ENCODE measurements at places on chromosomes 7 and 10.

DNA sequence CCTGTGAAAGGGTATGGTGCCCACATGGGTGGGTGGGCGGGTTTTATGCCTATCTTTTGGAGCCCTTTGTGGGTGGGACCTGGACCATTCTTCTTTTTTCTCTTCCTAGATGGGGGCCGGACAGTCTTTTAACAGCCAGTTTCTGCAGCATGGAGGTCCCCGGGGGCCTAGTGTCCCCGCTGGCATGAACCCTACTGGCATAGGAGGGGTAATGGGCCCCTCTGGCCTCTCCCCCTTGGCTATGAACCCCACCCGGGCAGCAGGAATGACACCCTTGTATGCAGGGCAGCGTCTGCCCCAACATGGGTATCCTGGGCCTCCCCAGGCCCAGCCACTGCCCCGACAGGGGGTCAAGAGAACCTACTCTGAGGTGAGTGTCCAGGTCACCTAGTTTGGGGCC is 9.1 kb downstream of the ZMIZ2 start:
- DNase-seq, result no peak

GRCh38 chr10:66837990-66838389 is 87.8 kb upstream of the LRRTM3 start:
- DNase-seq, result no peak

- peak; percentile 8 for DNase-seq
These were observed 58.5 kb upstream of the AHR start for GRCh38 chr7:17239683-17240521.

GRCh38 chr10:98458809-98459784 is 12.4 kb upstream of the HPS1 start:
- DNase-seq, result no peak

GRCh38 chr10:30833628-30833970 is 198.1 kb downstream of the ZNF438 start:
- no peak for DNase-seq

DNA sequence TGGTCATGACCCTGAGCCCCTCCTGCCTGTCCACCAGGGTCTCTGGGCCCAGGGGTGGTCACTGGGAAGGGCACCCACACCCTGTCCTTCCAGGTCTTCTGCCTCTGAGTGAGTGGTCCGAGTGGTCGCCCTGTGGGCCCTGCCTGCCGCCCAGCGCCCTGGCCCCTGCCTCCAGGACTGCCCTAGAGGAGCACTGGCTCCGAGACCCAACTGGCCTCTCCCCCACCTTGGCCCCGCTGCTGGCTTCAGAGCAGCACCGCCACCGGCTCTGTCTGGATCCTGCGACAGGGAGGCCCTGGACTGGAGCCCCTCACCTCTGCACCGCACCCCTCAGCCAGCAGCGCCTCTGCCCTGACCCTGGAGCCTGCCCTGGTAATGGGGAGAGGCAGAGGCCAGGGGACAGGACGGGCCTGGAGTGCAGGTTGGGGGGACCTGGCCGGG is 13.9 kb upstream of the ZNF862 start:
- DNase-seq, result no peak

DNA sequence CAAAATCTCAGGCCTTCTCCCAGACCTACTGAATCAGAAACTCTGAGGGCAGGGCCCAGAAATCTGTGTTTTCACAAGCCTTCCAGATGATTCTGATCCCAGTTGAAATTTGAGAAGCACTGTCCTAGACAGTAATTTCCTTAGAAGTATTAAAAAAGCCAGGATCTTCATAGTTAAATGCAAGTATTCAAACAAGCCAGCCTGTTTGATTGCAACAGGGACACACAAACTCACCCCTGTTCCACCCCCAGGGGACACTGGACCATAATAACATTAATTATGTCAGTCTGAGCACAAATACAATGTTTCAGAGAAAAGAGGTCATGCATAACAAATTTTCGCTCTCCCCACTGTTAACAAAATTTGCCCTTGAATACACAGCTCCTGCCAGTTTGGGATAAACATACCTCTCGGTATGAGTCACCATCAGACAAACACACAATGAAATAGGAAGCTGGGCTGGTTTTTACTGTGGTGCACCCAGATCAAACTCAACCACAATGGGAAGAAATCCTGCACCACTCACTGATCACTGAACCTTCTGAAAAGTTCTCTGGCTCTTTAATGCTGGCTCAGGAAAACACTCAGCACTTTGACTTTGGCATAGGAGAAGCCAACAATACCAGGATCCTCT is 34.3 kb downstream of the ABLIM1 start:
- no peak for DNase-seq

- no peak for DNase-seq
These were observed 65.2 kb upstream of the TM9SF3 start for GRCh38 chr10:96651998-96652431.

DNA sequence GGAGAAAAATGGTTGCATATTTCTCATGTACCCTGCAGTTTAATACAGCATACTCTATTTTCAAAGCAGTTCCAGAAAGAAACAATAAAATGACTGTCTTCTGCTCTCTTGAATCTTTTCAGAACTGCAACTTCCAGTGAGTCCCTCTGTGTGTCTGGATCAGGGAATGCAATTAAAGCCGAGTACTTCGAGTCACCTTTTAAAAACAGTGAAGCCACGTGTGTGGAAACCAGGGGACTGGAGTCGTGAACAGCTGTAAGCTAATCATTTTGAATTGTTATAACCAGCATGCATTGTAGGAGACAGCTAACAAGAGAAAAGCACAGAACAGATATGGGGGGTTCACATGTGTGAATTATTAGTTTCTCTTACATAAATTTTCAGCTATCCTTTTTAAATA is 109.1 kb downstream of the CPED1 start:
- DNase-seq, result no peak
